ENCODE measurements at places on chromosomes 4 and X.

DNA sequence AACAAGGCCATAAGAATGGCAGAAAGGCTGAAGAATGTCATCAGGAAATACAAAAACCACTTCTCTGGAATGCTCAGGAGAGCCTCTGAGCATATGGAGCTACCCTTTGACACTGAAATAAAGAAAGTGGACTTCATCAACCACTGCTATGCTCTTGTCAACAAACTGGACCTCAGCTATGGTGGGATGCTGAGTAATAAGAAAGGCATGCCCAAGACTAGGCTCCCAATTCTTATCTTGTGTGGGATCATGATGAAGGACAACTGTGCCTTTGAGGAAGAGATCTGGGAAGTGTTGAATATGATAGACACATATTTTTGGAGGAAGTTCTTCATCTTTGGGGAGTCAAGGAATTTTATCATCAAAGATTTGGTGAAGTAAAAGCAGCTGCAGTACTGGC, 86.9 kb upstream of the MAGEB16 start:
- DNase-seq: no peak

DNA sequence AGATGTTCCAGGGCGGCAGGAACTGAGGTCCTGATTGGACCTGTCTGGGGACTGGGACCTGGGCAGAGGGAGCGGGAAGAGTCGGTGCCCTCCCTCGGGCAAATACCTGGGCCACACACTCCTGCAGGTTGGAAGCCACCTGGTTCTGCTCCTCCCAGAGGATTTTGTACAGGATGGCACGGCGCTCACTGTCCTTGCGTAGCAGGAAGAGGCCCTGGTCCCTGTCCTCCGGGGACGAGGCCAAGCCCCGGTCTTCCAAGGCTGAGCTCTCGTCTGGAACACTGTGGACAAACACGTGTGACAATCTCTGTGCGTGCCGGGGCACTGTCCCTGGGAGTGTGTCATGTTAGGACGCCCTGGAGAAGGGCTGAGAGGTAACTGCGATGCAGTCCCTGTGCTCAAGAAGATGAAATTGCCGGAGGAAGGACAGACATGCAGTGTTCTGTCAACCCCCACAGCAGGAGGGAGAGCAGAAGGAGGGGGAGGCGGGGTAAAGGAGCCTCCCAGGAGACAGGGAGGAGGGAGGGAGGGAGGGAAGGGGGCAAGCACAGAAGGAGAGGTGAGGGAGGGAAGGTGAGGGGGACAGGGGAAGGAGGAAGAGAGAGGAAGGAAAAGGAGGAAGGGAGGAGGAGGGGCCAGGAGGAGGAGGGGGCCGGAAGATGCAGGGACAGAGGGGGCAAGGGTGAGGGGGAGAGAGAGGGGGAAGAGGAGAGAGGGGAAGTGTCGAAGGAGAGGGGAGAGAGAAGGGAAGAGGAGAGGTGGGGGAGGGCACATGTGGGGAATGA, 29.0 kb downstream of the PDHA1 start:
- DNase-seq: no peak

- DNase-seq: no peak
Measured at GRCh38 chrX:52577464-52578173, 60.8 kb upstream of the XAGE1B start.

- DNase-seq: no peak
Measured at GRCh38 chr4:55330241-55330640, 15.8 kb upstream of the SRD5A3 start.
